ENCODE measurements at places on chromosomes 13 and 19. TPM values are rescaled to one million over a fixed set of nuclear protein-coding genes. Genes with fewer than 3 reads are reported as not detected.
A peak's percentile ranks its signal among the peaks of the same experiment; 100 is the strongest.

- DNase-seq = no peak
Measured at GRCh38 chr19:8831832-8832131, 322 bp downstream of the ZNF558 start.

GRCh38 chr19:17499648-17500446, 11.6 kb upstream of the PGLS start:
- DNase-seq = no peak

GRCh38 chr19:32890326-32890725, 20.8 kb upstream of the SLC7A9 start:
- no peak for DNase-seq

Gene ALOX5AP
- total RNA-seq = 114 TPM

DNA sequence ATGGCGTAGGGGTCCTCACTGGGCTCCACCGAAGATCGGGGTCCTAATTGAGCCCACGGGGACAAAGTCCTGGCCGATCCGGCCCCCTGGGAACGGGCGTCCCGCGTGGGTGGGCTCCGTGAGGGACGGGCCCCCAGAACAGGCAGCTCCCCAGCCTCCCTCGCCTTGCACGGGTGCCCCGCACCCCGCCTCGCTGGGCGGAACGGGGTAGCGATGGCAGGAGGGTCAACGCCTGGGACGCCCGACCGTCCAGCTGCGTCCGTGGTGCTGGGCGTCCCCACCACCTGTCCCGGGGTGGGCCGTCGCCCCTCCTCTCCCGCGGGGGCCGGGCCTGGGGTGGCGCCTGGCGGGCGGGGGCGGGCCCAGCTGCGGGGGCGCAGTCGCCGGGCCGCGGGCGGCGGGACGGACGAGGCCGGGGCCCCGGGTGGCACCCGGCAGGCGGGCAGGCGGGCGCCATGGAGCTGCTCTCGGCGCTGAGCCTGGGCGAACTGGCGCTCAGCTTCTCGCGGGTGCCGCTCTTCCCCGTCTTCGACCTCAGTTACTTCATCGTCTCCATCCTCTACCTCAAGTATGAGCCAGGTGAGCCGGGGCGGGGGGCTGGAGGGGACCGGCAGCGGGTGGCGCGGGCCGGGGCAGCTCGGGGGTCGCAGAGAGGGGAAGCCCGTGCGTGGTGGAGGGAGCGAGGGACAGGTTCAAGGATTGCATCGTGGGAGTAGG, at the start of gene TMEM38A:
Gene TMEM38A, plus strand, starts transcription at position 377 of the 717 bp plus-strand sequence. Its CDS starts 79 bp downstream, at position 456.
- DNase-seq = peak; percentile 52

Gene STOML3
- not detected for total RNA-seq

Gene PLPPR3
- not detected for total RNA-seq

GRCh38 chr19:38012944-38013343, 105.9 kb downstream of the SIPA1L3 start:
- DNase-seq = no peak

Gene ANKRD24
- 0.65 TPM for total RNA-seq

- DNase-seq = peak; percentile 83
Measured at GRCh38 chr19:12777217-12778016, 2.1 kb upstream of the HOOK2 start.

GRCh38 chr19:4528843-4529242, 6.2 kb downstream of the PLIN5 start:
- no peak for DNase-seq

GRCh38 chr13:30301827-30302226, 5.5 kb downstream of the KATNAL1 start:
- DNase-seq = no peak

DNA sequence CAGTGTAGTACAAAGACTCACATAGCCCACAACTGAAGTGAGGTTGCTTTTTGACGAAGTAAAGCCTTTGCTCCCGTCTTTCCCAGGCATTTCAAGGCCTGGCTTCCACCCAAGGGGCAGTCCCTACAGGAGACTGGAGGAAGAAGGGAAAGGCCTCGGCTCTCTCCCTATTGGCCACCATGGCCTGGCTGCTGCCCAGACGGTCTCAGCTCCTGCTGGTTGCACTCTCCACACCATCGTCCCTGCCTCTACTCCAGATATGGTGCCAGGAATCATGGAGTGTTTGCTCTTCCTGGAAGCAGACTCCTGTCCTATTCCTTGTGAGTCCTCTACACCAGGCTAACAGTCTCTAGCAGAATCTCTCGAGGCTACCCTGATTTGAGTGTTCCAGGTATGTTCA, 124.1 kb upstream of the UQCRFS1 start:
- DNase-seq = no peak

- DNase-seq = no peak
Measured at GRCh38 chr19:50453243-50453642, 20.6 kb downstream of the MYBPC2 start.

Gene ICAM1
- total RNA-seq = 56.5 TPM

Gene CABP5
- total RNA-seq = 0.38 TPM

DNA sequence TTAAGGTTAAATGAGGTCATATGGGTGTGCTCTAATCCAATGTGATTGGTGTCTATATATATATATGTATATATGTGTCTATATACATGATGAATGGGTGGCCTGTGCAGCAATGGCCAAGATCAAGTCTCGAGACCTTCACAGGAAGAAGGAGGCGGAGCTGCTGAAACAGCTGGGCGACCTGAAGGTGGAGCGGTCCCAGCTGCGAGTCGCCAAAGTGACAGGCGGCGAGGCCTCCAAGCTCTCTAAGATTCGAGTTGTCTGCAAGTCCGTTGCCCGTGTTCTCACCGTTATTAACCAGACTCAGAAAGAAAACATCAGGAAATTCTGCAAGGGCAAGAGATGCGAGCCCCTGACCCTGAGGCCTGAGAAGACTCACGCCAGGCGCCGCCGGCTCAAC, 109.8 kb downstream of the EFNB2 start:
- no peak for DNase-seq

GRCh38 chr13:67183151-67183550, 47.0 kb downstream of the PCDH9 start:
- DNase-seq = no peak

DNA sequence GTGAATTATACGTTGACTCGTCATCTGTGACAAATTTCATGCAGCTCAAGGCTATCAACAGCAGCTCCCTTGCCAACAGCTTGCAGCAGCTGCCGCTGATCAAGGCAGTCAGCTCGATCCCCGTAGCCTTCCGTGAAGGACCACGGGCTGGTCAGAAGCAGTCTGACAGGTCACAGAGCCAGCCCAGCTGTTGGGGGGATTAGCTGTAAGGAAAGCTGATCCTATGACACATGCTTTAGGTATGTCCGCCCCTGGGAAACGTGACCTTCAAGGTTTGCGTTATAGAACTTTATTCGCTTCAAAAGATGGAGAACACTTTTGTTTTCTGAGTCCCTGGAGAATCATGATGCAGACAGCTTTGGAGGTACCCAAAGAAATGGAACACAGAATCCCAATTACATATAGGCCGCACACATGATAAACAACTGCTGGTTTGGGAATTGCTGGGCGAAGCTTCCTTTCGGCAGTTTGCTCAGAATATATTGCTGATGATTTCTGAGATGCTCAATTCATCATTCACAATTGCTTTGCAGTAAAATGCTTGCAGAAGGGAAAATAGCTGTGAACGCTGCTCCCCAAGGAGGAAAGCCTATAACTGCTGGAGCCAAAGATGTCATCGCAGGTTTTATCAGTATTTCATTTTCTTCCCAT, 62.6 kb upstream of the USP29 start:
- DNase-seq = no peak

DNA sequence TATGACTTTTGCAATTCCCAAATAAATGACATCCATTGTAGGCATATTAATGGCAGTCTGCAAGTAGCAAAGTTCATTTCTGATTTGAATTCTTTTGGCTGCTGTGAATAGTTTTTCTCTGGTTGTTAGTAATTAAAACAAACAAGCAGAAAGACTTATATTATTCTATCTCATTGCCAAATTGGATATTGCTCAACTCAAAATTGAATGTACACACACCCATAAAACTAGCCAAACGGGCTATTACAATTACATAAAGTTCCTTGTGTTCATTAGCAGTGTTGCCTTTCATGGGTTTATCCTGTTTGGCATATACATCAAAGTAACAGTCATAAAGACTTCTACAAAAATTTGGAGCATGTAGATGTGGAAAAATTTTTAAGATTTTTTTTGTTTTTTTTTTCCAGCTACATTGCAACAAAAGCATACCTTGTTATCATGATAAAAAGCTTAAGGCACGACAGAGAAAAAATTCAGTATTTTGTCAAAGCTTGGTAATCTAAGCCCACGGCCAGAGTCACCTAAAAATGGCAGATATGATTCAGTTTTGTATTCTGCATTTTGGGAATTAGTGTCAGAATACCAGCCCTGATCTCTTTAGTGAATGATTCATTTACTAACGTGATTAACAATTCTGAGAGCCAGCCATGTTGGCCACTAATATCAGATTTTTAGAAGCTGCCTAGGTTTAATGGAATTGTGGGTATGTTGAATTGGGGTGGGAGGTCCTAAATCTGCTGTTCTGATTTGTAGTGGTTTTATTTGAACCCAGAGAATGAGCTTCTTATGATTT, 108.4 kb downstream of the KLF5 start:
- no peak for DNase-seq

- DNase-seq = no peak
Measured at GRCh38 chr13:99425485-99426341, 75.6 kb upstream of the TM9SF2 start.

Gene LHB
- total RNA-seq = not detected

GRCh38 chr13:106418556-106418955, 116.9 kb downstream of the EFNB2 start:
- DNase-seq = no peak

DNA sequence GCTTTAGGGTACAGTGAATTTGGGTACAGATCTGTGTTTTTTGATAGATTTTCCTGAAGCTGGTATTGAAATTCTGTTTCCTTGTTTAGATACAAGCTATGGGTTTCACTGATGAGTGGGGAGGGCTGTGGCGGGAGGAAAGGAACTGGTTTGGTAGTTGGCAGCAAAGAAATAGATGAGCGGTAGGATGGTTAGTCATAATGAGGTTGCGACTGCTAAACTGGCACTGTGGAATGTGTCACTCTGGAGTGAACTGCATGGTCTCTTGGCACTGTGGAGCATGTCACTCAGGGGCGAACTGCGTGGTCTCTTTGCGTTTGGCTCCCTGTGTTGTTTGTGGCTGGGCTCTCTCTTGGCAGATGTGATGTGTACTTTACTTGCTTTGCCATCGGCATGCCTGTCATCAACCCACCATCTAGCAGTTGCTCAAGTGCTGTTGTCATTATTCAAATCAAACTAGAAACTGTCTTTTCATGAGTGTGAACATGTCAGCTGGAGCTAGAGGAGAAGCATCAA, 82.1 kb downstream of the ATP8A2 start:
- no peak for DNase-seq
